ENCODE measurements at places on chromosomes 3 and 15. TPM values are rescaled to one million over a fixed set of nuclear protein-coding genes. Genes with fewer than 3 reads are reported as not detected.

GRCh38 chr3:25820366-25820765 is 30.5 kb downstream of the OXSM start:
- ATAC-seq: peak; percentile 72

DNA sequence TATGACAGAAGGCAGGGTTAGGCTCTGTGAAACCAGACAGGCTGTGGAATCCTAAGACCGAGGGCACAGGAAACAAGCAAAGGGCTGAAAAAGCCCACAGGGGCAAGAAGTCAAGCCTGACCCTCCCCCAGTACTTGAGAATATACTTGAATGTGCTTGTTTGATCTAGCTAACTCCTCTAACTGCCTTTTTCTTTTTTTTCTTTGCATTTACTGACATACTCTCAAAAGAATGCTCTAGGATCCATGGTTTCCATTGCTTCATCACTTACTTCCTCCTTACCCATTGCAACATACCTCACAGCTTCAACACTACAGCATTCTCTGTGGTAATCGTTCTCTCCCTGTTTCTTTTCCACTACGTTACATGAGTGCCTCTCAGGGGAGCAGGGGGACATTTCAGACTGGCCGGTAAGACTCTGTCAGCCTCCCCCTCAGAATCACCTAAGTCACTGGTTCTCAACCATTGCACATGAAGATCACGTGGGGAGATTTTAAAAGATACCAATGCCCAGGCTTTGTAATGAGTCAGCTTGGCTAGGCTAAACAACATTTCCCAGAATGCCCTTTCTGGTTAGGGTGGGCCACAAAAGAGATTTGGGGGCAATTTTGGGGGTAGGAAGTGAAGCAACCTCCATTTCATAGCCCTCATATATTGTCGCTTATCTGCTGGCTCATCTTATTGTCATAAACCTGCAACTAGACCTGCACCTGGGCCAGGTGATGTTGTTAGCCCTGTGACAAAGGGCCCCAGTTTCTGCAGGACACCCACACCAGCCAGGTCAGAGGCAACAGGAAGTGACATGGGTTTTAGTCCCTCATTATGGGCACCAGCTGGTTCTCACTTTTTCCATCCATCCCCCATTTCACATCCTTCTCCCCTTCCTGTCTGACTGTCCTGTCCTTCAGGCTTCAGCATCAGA is 24.6 kb upstream of the RSL24D1 start:
- peak; percentile 63 for ATAC-seq

GRCh38 chr3:187122261-187122660 is 17.0 kb downstream of the RPL39L start:
- ATAC-seq: no peak

DNA sequence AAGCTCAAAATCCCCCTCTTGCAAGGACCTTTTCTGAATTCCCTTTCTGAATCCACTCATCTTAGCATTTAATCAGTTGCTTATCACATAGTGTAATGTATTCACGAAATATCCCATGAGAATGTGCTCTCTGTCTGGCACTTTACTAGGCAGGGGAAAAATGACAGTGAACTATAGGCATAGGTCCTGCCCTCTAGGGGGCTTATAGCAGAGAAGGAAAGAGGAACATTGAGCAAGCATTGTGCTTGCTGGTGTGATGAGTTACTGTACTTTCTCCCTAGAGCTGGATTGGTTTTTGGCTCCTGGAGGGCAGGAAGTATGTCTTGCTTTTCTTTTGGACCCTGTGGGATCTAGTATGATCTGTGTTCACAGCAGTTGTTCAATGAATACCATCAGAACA is 26.5 kb downstream of the DUOX2 start:
- ATAC-seq: no peak

DNA sequence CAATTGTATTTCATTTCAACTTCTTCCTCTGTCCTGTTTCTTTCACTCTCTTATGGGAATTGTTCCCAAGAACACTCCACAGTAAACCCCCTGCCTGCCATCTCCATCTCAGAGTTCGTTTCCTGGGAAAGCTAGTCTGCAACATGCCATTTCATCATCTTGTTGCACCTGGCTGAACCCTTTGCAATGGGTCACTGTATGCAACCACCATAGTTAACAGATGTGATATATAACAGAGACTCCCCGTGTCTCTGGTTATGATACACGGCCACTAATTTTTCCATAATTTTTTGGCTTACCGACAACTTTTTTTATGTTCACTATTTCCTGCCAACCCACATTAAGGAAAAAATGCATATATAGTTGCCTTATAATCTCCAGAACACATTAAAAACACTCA is 95.5 kb downstream of the CHST2 start:
- no peak for ATAC-seq

DNA sequence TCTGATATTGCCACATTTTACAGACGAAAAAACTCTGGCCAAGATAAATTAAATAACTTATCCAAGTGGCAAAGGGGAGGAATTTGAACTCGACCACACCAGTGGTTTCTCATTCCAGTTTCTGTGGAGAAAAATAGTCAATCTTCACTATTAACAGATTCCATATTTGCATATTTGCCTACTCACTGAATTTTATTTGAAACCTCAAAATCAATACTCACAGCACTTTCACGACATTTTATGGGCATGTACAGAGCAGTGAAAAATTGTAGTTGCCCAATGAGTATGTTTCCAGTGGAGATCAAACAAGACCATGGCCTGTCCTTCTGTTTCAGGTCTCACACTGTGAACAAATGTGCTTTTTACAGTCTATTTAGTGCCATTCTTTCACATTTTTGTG is 374.3 kb downstream of the MAGI1 start:
- no peak for ATAC-seq

GRCh38 chr3:123642182-123642956 is 57.5 kb upstream of the HACD2 start:
- peak; percentile 72 for ATAC-seq

DNA sequence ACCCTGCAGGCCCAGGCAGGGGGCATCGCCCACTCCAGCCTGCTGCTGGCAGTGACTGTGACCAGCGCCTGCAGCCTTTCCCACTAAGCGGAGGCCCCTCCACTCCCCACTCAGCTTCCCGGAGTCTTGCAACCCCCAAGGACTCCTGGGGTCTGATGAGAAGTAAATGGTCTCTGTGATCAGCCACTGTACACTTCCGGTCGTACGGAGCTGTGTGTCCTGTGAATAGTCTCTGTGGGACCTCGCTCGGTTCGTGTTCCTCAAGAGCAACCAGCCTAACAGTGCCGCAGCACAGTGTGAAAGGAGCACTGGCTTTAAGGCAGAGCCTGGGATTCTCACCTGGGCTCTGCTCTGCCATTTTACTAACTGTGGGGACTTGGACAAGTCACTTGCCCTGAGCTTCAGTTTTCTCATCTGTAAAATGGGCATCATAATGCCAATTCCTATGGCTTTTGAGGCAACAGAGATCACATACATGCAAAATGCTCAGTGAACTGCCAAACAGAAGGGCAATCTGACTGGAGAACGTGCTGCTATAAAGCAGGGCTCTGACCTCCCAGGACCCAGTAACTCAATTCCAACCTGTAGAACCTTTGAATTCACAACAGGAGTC is 26.7 kb downstream of the TMEM43 start:
- no peak for ATAC-seq

GRCh38 chr3:196688349-196688748 is 23.7 kb downstream of the CEP19 start:
- no peak for ATAC-seq

DNA sequence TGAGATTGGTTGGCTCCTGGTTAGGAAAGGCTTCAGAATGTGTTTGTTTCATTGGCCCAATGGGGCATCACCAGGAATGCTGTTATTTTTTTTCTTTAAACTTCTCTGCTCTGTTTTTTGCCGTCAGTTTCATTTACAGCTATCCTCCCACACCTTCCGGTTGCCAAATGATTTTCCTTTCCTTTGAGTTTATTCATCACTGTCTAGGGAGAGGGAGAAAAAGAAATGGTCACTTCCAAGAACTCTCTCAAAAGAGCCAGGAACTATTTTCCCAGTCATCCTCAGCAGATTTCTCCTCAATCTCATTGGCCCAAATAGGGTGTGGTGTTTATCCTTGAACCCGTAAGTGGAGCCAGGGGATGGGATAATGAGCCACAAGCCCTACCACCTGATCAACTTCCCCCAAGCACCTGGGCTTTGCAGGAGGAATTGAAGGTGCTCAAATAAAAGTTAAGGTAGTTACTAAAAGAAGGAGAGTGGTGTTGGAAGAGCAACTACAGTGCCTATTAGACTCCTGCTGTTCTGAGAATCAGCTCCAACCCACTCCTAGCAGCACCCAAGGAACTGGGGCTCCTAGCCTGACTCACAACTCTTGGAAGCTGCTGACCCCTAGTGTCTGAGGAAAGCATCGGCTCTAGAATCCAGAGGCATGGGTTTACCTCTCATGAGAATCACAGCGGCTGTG is 183.8 kb upstream of the IL12A start:
- ATAC-seq: peak; percentile 72

Gene SPTSSB
- not detected for total RNA-seq

Gene MAGEL2
- not detected for total RNA-seq

Gene CHRM5
- total RNA-seq: not detected

Gene NR2E3
- total RNA-seq: not detected
